ENCODE measurements at places on chromosomes 3 and 15.

- no peak for DNase-seq
These were observed 280.8 kb downstream of the SHQ1 start for GRCh38 chr3:72567474-72567873.

- no peak for DNase-seq
These were observed 205.6 kb downstream of the FEZF2 start for GRCh38 chr3:62167566-62168262.

- DNase-seq, result no peak
These were observed 197.6 kb downstream of the THSD4 start for GRCh38 chr15:71312731-71313460.

GRCh38 chr15:59380902-59381610, 8.4 kb upstream of the MYO1E start:
- DNase-seq, result no peak

- DNase-seq, result peak; percentile 8
These were observed 61.1 kb downstream of the MLH1 start for GRCh38 chr3:37054370-37054769.

GRCh38 chr3:153463895-153464294, 301.9 kb downstream of the RAP2B start:
- DNase-seq, result no peak

GRCh38 chr3:16239780-16240179, 25.0 kb downstream of the DPH3 start:
- no peak for DNase-seq

DNA sequence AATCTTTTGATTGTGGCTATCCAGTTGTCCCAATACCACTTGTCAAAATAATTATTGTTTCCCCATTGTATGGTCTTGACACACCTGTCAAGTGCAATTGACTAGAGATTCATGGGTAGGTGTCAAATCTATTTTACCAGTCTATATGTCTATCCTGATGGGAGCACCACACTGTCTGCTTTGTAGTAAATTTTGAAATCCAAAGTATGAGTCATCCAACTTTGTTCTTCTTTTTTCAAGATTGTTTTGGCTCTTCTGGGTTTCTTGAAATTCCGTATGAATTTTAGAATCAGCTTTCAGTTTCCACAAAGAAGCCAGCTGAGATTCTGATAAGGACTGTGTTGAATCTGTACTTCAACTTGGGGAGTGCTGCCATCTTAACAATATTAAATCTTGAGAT, 71.9 kb downstream of the CSNK1G1 start:
- peak; percentile 35 for DNase-seq

GRCh38 chr3:151971814-151972579, 98.6 kb downstream of the SUCNR1 start:
- DNase-seq, result no peak

DNA sequence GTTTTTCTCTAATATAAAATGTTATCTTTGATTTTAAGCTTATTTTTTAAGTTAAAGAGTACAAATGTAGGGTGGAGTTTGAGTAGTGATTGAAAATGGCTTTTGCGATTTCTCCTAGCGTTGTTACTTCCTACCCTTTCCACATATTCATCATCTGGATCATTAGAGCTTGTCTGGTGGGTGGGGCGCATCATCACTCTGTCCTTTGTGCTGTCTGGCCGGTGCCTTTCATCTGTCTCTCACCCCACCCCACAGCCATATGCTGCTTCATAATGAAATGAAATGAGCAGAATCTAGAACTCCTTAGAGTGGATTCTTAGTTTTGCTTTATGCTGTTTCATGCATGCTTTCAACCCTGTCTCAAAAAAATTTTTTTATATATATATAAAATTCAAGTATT, 44.3 kb downstream of the ATP1B3 start:
- no peak for DNase-seq

DNA sequence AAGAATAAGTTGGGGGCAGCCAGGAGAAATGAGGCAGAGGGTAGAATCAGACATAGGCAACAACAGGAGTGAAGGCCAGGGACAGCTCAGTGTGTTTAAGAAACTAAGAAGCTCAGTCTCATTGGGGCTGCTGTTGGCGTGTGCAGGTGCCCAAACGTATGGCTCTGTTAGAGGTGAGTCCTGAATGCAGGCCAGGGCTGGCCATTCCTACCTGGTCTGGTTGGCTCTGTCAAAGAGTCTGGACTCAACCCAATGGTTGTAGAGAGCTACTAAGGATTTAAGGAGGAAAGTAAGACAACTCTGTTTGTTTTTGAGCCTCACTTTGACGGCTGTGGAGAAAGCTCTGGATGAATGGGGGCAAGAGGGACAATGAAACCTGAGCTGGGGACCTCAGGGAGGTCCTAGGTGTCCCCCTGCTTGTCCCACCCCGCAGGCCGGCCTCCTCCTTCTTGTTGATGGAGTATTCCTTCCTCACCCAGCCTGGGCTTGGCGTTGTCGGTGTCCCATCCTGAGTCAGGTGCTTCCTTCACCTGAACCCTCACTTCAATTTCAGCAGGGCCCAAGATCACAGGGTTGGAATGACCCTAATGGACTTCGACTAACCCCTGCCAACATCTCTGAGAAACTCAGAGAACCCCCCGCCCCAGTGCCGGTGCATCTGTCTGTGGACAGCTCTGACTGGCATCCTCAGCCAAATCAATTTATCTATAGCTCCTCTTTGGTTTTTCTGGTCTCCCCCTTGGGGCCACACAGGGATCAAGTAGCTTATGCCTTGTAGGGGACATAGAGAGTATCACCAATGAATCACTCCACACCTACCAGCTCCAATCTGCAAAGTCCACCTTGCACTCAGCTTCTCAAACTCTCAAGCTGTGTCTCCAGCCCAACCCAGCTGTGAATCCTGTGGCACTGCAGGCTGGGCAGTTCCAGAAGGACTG, 8.3 kb downstream of the ITGA11 start:
- DNase-seq, result no peak

DNA sequence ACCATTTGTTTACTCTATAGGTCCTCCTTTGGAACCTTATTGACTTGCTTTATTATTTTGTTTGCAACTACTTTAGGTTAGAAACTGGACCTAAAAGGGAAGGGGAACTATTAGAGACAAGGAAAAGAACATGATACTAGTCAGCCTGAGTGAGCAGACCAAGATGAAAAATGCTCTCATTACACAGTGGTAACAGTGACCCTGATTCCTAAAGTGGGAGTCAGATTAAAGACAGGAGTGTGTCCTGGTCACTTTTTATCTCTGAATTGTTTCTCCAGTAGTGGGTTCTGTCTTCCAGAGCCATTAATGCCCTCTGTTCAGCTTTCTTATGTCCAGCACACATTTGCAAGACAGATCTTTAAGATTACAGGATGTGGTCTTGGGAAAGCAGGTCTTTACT, 124.1 kb downstream of the TMEM108 start:
- no peak for DNase-seq

- DNase-seq, result no peak
These were observed 35.0 kb downstream of the EEFSEC start for GRCh38 chr3:128188326-128188725.

GRCh38 chr3:22542311-22542710, 660.8 kb upstream of the UBE2E2 start:
- no peak for DNase-seq

DNA sequence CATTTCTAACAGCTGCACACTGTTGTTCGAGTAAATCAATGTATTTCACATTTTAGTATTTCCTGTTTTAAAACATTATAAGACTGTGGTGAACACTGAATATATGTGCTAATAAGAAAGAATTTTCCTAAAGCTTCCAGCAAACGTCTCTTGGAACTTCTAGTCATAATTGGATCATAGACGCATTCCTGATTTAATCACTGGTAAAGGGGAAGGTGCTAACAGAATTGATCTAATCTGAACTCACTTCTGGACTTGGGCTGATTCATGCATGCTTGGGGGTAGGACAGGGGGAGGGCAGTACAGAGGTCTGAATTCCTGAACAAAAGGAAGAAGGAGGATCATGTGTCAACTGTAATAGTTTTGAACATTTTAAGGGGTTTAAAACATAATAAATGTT, 7.3 kb upstream of the LEKR1 start:
- DNase-seq, result no peak

Data from common myeloid progenitor, CD34-positive (primary cell).